ENCODE measurements at places on chromosomes 1 and 21.

GRCh38 chr1:34742667-34743270 lies 12.1 kb upstream of the GJB5 start:
- DNase-seq, result peak; percentile 81

- DNase-seq, result no peak
These were observed 85.8 kb downstream of the UBR4 start for GRCh38 chr1:19124273-19124672.

- no peak for DNase-seq
These were observed 123.6 kb downstream of the GABPA start for GRCh38 chr21:25858325-25858724.

- DNase-seq, result no peak
These were observed at the start of gene GJA4 for GRCh38 chr1:34792868-34793727. Gene GJA4 (plus strand): TSS chr1:34792999. CDS start chr1:34794214, 1,215 bp downstream.

- DNase-seq, result no peak
These were observed 73.1 kb downstream of the VPS13D start for GRCh38 chr1:12302798-12303447.

- no peak for DNase-seq
These were observed 206.3 kb downstream of the FOXD2 start for GRCh38 chr1:47644212-47644573.

- no peak for DNase-seq
These were observed 43.4 kb downstream of the TMEM51 start for GRCh38 chr1:15196807-15197530.

- DNase-seq, result no peak
These were observed 8.2 kb upstream of the TTLL10 start for GRCh38 chr1:1165485-1165884.

- DNase-seq, result no peak
These were observed 2.8 kb upstream of the CLDN14 start for GRCh38 chr21:36482673-36483072.

GRCh38 chr1:62070384-62071011 lies 124.2 kb upstream of the L1TD1 start:
- no peak for DNase-seq

Data from activated CD8-positive, alpha-beta memory T cell treated with anti-CD3 and anti-CD28 coated beads, Interleukin-2, amount 50 U/mL, for 4 hours (primary cell).